Activated T-helper 9 cell treated with anti-CD3 and anti-CD28 coated beads, Interleukin-2, amount 50 U/mL, for 16 hours (primary cell): ENCODE measurements at places on chromosomes 13 and 19.

DNA sequence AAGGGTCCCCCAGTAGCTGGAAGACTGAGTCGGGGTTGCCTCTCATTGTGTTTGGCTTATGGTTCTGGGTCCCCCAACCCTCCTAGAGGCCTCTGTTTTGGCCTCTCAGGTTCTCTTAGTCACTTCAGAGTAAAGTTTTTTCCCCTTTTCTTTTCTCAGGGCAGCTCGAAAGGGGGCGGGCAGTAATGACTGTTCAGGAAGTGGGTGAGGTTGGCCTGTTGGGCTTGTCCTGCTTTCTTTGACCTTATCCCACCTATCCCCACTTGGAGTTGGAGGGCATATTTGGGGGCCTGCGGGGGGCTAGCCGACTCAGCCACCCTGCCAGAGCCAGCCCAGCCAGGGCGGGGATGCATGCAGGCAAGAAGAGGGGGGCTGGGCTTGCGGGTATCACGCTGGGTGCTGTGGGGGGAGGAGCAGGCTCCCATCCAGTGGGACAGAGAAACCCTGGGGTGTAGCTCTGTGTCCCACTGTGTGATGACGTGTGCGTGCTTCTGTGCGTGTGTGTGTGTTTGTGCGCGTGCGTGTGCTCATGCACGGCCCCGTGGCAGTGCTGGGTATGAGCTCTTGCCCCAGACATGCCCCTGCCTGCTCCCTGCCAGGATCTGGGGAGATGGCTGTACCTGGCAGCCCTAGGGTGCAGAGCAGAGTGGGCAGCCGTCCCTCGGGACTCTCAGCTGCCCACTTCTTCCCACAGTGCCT lies 1.4 kb downstream of the CIC start:
- DNase-seq = peak; percentile 40

GRCh38 chr13:26457212-26457611 lies 100.3 kb upstream of the WASF3 start:
- DNase-seq = no peak

- no peak for DNase-seq
Measured at GRCh38 chr13:24725379-24725778, 38.6 kb upstream of the RNF17 start.

DNA sequence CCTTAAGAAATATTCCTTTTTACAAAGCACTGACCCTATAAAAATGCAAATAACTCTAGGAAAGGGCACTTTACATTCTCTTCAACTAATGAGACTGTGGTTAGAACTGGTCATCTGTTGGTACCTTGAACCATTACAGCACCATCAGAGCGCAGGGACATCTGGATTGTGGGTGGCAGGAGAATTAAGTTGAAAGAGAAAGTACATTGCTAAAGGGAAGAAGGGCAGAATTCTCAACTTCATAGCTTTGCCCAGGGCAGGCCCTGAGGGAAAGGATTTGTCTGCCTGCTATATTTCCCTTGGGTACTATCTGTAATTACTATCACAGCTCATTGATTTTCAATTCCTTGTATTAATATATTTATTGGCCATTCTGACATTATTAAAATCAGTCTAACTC lies 196.8 kb downstream of the KLF12 start:
- DNase-seq = no peak

- DNase-seq = peak; percentile 24
Measured at GRCh38 chr19:289651-290371, 1.4 kb downstream of the PLPP2 start.

DNA sequence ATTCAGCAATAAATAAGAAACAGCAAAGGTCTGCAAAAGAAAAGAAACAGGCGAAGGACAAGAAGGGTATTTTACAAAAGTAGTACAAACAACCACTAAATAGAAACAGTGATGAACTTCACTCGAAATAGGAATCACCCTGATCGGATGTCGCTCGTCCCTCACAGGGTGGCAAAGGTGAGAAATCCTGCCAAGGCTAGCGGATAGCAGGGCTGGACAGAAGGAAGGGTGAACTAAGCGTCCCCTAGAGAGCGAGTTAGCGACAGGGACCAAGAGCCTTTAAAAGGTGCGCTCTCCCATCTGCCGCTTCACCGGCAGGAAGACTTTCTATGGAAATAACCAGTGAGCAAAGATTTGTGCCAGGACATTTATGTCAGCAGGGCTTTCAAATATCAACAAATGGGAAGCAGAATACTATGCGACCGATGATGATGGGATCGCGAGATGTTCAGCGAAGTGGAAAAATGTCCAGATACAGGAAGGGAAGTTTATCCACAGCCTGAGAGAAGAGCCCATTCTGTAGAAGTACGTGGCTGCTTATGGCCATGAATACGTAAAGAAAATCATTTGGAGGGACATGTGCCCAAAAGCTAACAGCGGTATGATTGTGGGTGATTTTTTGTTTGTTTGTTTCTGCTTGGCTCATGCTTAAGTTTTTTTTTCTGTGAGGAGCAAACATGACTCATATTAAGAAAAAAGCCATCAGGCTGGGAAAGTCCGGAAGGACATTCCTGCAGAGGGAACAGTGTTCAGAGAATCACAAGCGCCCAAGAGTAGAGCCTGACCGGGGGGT lies 18.9 kb downstream of the ELAVL1 start:
- DNase-seq = no peak

DNA sequence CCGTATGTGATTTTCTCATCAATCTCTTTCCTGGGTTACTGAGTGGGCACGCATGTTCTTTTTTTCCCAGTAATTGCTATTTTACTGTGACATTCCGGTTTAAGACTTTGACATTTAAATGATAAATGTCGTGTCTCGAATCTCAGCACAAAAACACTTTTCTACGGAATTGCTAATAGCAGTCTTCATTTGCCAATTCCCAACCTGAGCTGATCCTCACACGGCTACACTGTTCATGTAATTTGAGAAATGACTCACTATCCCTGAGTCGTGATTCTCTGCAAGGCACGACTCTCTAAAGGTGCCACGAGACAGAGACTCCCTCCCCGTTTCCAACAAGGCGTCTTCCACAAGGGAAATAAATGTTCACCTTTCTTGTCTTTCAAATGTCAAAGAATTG lies 88.7 kb upstream of the USP29 start:
- no peak for DNase-seq

DNA sequence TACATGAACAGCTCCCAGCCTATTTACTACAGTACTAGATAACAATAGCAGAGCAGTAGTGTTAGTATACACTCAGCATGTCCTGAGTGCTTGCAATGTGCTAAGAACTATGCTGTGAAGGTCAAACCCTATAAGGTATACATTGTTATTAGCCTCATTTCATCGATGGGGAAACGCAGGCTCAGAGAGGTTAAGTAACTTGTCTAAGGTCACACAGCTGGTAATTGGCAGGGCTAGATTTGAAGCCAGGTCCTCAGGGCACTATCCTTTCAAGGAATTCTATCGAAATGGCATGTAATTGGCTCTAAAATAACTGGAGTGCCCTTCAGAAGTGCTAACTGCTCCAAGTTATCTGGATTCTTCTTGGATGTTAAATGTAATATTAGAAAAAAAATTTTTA lies 295.6 kb downstream of the ZNF536 start:
- DNase-seq = no peak
